ENCODE measurements at places on chromosomes 5 and 9.

- no peak for DNase-seq
These were observed 84.2 kb downstream of the FBXO38 start for GRCh38 chr5:148467958-148468357.

- no peak for DNase-seq
These were observed 5.5 kb upstream of the TNIP1 start for GRCh38 chr5:151086192-151086869.

DNA sequence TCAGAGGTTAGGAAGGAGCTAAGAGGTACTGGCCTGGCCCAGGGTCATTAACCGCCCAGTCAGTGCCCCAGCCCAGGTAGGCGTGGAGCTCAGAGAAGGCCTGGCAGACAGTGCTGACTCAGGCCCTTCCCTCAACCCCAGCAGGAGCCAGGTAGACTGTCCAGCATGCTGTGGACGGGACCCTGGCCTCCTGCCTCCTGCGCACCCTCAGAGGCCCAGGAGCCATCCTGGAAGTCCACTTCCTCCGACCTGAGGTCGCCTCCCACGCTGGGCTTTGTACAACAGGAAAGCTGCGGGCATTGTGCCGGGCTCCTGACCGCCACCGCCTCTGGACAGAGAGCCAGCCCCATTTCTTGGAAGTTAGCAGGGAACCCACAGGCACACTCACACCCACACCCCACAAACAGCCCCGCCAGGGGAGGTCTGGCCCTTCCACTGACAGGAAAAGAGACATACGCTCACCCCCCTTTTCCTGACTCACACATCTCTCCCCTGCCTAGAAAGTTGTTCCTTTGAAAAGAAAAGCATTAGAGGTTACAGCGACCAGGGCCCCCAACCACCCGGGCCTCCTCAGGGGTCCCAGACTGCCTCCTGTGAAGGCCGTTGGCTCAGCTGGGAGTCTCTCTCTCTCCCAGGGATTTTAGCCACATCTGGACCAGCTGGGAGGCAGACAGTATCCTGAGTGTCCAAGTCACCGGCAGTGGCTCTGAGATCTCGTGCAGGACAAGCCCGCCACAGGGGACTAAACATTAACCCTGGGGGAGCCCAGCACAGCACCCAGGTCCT, 7.7 kb downstream of the RALGDS start:
- no peak for DNase-seq

- DNase-seq, result no peak
These were observed 3.6 kb downstream of the RPL12 start for GRCh38 chr9:127447416-127448111.

- DNase-seq, result no peak
These were observed 105.5 kb upstream of the PITX1 start for GRCh38 chr5:135139381-135140134.

DNA sequence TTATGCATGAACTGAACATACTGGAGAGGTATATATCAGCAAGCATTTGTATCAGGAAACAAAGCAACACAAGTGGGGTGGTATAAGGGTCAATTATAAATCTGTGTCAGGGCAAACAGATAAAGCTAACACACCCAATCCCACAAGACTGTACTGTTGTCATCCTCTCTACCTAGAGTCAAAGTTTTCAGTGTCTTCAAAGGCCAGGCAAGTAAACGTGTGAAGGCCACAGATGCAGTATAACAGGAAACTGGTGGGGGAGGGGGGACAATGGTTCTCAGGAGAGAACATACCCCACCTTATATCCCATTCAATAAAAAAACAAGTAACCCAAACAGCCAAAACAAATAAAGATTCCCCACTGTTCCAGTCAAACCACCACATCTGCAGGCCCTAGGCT, 22.1 kb downstream of the ELP1 start:
- DNase-seq, result no peak

GRCh38 chr5:91651704-91652103, 268.6 kb upstream of the ARRDC3 start:
- no peak for DNase-seq

- DNase-seq, result no peak
These were observed 143.0 kb downstream of the CAVIN4 start for GRCh38 chr9:100720922-100721321.

DNA sequence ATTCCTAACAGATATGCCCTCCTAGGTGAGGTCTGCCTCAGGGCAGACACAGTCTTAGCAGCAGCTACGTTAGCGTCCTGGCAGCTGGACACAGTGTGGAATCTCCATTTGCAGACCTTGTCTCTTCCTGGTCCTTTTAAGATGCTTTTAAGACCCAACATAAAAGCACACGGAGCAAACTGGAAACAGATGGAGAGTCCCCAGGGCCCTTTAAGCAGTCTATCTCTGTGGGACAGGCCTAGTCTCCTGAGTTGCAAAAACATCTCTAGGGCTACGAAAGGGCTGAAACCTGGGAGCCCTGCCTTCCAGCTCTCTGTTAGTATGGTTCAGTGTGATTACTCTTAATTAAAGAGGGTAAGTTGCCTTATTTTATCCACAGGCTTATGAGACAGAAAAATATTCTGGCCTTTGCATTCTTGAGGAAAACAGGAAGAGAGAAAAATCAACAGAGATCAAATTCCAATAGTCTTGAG, 66.0 kb upstream of the GNA14 start:
- DNase-seq, result no peak
